ENCODE measurements at places on chromosomes 7 and 10.

- DNase-seq, result no peak
These were observed 39.3 kb upstream of the ELFN1 start for GRCh38 chr7:1630700-1631336.

DNA sequence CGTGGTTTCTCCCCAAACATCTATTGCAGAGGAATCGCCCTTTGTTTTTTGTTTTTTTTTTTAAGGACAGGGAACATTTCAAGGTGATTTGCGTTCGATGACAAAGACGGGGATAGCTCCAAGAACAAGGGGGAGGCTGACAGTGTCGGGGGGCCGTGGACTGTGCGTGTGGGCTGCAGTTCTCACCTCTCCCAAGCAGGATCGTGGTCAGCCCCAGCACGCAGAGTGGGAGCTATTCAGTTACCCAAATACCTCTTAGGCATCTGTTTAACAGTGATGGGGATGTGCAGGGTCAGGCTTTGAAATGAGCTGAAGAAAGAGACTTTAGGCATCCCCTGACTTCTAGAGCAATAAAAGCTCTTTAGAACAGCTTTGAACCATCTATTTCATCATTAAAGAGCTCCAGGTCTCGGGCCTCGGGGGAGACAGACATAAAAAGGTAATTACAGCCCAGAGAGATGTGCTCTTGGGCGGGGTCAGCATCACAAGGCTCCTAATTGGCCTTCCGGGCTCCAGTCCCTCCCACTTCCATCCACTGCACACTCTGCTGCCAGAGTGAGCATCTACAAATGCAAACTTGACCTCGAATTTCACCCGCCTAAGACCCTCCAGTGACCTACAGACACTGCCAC lies 97.3 kb downstream of the MYL10 start:
- DNase-seq, result no peak

GRCh38 chr7:139645572-139646523 lies 122.4 kb downstream of the CLEC2L start:
- DNase-seq, result peak; percentile 76

GRCh38 chr10:103598654-103599115 lies 105.2 kb downstream of the NEURL1 start:
- DNase-seq, result peak; percentile 15

DNA sequence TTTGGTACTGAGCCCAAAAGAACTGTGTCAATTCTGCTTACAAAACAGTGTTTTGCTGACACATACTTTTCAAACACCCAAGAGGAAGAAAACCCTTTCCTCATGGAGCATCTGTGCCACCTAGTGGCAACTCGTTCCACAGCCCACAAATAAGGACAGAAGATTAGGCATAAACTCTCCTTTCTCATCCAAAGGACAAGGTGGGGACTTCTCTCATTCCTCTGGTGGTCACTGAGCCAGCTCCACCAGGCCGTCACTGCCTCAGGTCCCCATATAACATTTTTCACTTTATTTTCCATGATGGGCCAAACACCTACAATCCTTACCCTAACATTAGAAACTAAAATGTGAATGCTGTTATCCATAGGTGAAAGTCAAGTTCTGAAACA lies 76.9 kb downstream of the RNF216 start:
- DNase-seq, result peak; percentile 52

GRCh38 chr10:61157182-61157581 lies 213.2 kb upstream of the RHOBTB1 start:
- no peak for DNase-seq

GRCh38 chr7:38905056-38905759 lies 3.8 kb downstream of the VPS41 start:
- DNase-seq, result no peak

- peak; percentile 72 for DNase-seq
These were observed 37.8 kb upstream of the CACUL1 start for GRCh38 chr10:118792526-118792925.

- DNase-seq, result no peak
These were observed 18.0 kb upstream of the USP54 start for GRCh38 chr10:73609116-73609515.

GRCh38 chr10:46091080-46091827 lies 45.2 kb upstream of the MSMB start:
- no peak for DNase-seq

DNA sequence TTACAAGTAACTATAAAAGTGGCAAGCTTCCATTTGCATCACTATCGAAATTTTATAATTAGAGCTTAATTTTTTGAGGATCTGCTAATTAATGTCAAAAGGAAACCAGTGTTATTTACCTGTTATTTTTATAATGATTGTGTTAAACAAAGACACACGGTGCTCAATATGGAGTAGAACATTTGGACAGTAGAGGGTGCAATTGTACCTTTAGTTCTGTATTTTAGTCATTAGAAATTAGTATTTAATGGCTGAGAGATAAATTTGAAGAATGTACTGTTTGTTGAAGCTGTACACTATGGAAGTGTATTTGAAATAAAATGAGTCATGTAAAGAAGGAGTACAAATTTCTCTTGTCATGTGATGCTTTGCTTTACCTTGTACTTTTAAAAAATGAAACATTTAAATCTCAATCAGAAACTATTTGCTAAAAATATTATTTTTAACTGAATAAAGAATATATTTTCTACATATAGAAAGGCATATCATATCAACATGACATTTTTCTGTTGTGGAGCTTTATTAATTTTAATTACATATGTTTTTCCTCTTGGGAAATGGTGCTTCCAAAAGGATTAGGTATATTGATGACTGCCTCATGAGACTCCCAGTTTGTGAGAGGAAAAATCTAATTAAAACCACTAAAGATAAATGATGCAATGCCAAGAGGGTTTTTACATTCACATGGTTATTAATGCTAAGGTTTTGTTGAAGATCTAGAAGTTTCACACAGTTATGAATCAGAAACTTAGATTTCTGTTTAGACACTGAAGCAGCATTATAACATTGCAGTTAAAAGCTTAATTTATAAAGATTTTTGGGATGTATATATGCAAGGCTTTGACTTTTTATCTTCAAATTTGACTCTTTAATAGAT lies 10.4 kb upstream of the PRKG1 start:
- peak; percentile 12 for DNase-seq

GRCh38 chr10:96910488-96911395 lies 78.6 kb downstream of the LCOR start:
- DNase-seq, result peak; percentile 46

DNA sequence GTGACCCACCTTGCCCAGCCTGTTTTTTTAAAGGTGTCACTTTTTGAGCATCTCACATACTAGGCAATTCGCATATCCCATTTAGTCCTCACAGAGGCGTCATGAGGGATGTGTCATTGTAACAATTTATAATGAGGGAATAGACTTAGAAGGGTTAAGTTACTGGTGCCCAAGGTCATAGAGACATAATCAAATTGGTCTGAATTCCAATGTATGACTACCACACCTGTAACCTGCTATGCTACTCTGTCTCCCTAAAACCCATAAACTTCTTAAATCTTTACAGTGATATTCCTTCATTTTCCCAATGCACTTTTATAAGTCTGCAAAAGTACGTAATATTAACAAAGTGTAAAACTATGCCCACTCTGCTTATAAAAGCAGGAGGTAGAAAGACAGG lies 7.1 kb downstream of the ZMYND11 start:
- DNase-seq, result no peak

All from AML-193 (cell line).